ENCODE measurements at places on chromosomes 7 and 10.

- DNase-seq = no peak
These were observed 41.6 kb downstream of the JAKMIP3 start for GRCh38 chr10:132107186-132107948.

DNA sequence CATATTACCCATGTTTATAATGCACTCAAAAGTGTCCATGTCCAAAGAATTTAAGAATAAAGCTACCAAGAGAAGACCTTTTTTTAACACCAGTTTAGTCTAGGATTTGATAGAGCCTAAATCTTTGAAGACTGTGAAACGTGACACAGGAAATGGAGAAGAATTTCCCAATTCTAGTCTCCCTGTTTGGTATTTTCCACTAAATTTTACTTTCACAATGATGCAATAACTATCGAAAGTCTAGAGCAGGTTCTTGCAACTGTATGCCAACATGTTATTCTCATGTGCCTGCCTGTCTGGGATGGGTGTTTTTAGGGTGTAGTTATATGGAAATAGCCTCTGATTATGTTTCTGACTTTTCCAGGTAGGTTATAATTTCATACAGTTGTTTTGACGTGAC lies 6.9 kb upstream of the MXI1 start:
- DNase-seq = no peak

- DNase-seq = peak; percentile 30
These were observed 26.7 kb downstream of the ERCC6 start for GRCh38 chr10:49512121-49512809.

GRCh38 chr10:71255808-71256660 lies 43.7 kb downstream of the UNC5B start:
- no peak for DNase-seq

GRCh38 chr7:83808982-83809381 lies 160.0 kb upstream of the SEMA3E start:
- DNase-seq = no peak

DNA sequence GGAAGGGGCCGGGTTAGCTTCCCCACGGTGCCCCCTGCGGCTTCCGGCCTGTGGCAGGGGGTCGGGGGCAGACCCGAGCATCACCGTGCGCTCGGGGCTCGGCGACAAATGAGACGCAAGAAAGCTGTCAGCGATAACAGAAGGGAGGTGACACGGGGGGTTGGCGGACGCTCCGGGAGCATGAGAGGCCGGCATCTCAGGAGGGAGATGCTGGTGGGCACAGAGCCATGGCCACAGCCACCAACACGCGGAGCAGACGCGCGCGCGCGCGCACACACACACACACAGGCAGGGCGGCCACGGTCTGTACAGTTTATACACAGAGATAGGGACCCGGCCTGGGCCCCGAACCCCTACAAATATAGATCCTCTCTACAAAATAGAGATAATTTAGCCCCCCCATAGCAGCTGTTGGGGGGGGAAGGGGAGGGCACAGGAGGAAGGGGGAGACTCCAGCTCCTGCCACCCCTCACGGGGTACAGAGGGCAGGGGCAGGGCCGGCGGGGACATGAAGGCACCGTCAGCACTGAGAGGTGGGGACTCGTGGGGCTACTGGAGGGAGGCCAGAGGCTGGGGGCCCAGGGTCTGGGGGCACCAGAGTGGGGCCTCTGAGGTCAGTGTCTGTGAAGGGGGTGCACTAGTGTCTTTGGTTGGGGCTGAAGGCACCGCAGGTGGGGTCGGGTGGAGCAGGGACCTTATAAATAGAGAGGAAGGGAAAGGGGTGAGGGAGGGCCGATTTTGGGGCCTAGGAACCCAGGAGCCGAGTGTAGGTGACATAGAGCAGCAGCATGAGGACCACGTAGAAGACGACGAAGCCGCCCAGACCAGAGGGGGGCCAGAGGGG lies 884 bp upstream of the SAP25 start:
- DNase-seq = no peak

DNA sequence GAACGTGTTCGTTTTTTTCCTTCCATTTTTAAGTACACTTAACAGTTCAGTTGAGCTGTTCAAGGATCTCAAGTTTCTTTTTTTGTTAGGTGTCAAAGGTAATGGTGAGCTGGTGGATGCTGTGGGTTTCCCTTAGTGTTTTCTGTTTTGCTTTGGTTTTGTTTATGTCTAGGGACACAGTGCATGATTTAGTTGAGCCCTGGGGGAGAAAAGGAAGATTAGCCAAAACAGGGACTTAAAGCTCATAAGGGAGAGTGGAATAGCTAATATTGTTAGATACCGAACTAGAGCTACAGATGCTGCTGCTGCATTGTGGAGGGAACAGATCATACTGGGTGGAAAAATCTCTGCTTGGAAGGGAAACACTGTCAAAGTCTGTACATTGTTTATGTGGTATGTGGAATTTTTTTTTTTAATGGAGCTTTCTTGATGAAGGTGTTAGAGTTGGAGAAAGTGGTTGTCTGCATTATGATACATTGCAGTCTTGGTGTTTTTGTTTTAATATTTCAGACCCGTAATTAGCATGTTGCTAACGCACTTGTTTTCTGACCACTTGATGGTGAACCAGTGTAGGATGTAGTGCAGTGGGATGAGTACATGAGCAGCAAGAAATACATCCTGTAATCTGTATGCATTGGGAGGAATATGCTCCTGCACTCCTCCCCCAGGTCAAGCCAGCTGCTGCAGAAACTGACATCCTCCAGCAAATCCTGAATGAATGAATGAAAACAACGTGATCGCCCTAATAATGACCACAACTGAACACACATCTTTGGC lies 2.1 kb downstream of the GLCCI1 start:
- no peak for DNase-seq

DNA sequence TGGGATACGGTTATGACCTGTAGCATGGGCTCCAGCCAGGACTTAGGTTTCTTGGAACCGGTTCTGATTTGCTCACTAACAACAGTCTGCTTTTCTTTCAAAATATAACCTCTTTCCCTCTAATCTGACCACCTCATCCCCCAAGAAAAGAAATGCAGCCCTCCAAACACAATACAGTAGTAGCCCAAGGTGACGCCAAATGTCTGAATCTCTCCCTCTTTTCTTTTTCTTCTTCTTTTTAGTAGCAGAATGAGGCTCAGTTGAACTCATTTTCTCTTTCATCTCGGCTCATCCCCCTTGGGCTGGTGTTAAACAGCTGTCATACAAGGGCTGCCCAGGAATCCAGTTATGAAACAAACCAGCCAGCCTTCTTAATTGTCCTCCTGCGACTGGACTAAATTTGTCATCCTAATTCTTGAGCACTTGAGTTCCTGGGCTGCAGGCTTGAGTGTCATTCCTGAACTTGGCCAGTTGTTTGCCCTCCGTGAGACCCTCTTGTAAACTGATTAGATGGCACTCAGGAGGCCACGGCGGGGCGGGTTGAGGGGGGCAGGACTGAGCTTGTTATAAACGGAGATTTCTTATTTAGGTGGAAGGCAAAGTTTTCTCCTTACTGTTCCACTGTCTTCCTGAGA lies 94.8 kb downstream of the SORCS3 start:
- DNase-seq = no peak

- DNase-seq = no peak
These were observed 26.9 kb downstream of the SPOCK2 start for GRCh38 chr10:72061491-72061890.

GRCh38 chr7:111074748-111075146 lies 16.2 kb upstream of the LRRN3 start:
- DNase-seq = no peak

GRCh38 chr7:38563741-38564140 lies 67.4 kb downstream of the AMPH start:
- DNase-seq = no peak

DNA sequence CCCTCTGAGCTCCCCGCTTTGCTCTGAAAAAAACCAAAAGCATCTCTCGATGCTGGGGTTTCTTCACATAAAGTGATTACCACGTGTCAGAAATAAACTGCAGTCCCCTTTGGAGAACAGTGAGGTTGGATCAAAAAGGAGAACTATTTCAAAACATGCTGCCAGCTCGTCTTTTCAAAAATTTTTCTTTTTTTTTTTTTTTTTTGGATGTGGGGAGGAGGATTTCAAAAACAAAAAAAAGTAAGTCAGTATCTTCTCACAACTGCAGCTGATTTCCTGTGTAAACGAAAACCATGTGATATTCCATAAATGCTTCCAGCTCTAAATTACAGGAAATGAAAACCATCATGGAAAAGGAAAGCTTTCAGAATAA lies 155.0 kb upstream of the LYZL2 start:
- no peak for DNase-seq

DNA sequence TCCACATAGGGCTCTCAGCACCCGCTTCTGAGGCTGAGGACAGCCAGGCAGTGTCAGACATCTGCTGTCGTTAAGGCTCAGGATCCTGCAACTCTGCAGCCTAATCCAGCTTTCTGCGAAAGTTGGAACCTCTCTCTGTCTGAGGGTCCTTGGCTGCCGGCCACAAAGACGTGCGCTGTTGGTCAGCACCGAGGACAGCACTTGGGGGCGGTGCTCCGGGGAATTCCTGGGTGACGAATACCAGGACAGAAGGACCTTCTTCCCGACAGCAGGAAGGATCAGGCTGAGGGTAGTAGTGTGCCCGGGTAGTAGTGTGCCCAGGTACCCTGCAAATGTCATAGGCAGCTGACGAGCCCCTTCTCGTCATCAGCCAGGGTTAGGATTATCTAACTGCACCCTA lies 16.0 kb upstream of the RASGEF1A start:
- no peak for DNase-seq

GRCh38 chr7:90216080-90216674 lies 4.6 kb downstream of the STEAP2 start:
- no peak for DNase-seq

Data from inflammatory macrophage (primary cell).